ENCODE measurements at places on chromosomes 2 and 18. TPM values are rescaled to one million over a fixed set of nuclear protein-coding genes. Genes with fewer than 3 reads are reported as not detected.
A peak's percentile ranks its signal among the peaks of the same experiment; 100 is the strongest.

GPR35 gene
- 14.5 TPM for polyA plus RNA-seq

SKOR2 gene
- polyA plus RNA-seq = not detected

GPR155 gene
- 1.9 TPM for polyA plus RNA-seq

CCDC68 gene
- 1.9 TPM for polyA plus RNA-seq

SLC14A1 gene
- 11.4 TPM for polyA plus RNA-seq

CNTNAP5 gene
- polyA plus RNA-seq = not detected

UPP2 gene
- polyA plus RNA-seq = not detected

SERPINB11 gene
- polyA plus RNA-seq = not detected

KCNS3 gene
- 15.0 TPM for polyA plus RNA-seq

SLC5A6 gene
- polyA plus RNA-seq = 16.4 TPM

GRCh38 chr2:179237209-179237946 is 27.3 kb downstream of the SESTD1 start:
- DNase-seq = no peak

- peak; percentile 71 for DNase-seq
Measured at GRCh38 chr2:239583171-239583878, 182.5 kb upstream of the HDAC4 start.

GRCh38 chr2:230737791-230738226 is 25.2 kb downstream of the CAB39 start:
- no peak for DNase-seq

DNA sequence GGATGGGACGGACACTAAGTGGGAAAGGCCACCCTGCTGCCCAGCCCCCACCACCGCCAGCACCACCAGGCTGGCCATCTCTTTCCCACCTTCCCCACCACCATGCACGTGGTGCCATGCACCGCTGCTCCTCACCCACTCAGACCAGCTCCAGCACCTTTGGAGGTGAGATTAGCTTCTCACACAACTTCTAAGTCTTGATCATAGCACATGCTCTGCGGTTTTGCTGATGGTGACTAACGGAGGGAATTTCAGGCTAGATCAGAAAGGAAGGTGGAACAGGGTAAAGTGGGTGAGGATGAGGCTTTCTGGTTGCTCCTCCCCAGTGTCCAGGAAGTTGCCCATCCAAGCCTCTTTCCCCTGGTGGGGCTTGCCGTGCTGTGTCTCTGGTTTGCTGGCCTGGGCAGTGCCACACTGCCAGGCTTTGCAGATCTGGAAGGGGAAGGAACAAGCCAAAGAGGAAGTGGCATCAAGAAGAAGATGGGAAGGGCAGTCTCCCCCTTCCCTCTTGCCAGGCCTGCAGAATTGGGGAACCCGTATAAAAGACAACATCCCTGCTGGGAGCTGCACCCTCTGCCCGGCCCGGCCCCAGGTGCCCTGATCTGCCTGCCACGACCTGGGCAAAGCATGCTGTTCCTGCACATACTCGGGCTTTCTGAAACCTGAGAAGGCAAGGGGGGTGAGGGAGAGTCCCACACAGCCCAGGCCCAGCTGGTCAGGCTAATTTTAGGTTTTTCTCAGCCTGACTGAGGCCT is 44.3 kb upstream of the CAB39 start:
- peak; percentile 80 for DNase-seq

DNA sequence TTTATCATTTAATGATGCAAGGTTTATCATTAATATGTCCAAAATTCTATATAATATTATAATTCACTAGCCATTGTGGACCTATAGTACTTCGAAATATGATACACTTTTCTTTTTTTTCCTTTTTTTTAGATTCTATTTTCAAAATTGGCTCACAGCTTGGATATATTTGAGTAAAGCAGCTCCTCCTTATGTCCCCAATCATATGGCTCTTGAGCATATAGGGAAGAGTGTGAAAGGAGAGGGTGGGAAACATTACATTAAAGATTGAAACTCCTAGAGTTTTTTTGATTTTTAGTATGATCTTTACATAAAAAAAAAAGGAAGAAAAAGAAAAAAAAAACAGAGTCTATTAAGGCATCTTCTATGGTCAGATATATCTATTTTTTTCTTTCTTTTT is 457.9 kb downstream of the RIT2 start:
- no peak for DNase-seq

- no peak for DNase-seq
Measured at GRCh38 chr2:68235090-68235489, 17.2 kb downstream of the PPP3R1 start.

- DNase-seq = no peak
Measured at GRCh38 chr18:40921845-40922629, 1033.0 kb upstream of the PIK3C3 start.

GRCh38 chr2:138058427-138058826 is 94.2 kb downstream of the HNMT start:
- DNase-seq = no peak

DNA sequence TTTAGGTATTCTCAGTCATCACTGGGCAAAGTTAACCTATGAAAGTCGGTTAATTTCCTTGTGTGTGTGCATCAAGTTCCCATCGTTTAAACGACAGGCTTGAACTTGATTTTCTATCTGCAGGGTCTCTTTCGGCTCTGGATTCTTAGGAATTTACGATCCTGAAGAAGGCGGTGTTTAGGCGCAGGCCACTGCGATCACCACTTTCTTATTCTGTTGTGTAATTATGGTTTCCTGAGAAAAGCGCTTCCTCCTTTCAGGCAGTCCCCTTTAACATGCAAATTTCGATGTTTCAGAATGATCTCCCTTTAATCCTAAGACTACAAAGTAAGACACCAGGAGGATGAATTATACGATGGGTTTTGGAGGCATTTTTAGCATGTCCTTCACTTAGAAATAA is 27.9 kb upstream of the MBP start:
- no peak for DNase-seq

DNA sequence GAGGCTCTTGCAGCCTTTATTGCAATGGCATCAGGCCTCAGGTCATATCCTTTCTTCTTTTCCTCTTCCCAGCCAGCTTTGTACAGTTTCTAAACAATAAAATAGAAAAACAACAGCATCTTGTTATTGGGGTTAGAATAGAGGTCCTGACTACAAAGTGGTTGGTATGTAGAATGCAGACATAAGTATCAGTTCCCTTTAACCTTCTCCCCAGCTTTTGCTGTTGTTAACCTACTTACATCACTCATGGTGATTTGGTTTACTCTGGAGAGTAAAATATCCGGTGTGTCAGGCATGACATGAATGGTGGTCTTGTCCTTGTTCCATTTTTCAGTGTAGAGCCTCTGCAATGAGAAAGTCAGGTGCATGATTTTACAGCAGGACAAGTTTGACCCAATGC is 69.8 kb downstream of the NEB start:
- no peak for DNase-seq

DNA sequence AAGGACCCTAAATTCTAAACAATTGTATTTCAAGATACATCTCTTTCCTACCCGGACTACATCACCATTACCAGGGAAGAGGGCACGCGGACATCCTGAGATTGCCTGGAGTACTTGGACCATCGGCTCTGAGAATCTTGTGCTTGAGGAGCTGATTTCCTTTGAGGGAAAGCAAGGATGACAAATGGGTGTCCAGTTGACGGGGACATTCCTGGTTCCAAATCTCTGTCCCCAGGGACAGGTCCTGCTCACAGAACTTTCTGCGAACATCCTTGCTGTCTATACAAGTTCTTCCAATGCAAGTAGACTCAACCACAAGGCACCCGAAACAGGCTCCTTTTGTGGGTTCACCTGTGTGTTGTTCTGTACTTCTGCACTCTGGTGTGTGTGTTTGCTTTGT is 289.5 kb upstream of the MYT1L start:
- no peak for DNase-seq

- DNase-seq = no peak
Measured at GRCh38 chr2:121906170-121906569, 150.7 kb downstream of the TSN start.

- DNase-seq = no peak
Measured at GRCh38 chr2:127081826-127082633, 24.9 kb downstream of the BIN1 start.

DNA sequence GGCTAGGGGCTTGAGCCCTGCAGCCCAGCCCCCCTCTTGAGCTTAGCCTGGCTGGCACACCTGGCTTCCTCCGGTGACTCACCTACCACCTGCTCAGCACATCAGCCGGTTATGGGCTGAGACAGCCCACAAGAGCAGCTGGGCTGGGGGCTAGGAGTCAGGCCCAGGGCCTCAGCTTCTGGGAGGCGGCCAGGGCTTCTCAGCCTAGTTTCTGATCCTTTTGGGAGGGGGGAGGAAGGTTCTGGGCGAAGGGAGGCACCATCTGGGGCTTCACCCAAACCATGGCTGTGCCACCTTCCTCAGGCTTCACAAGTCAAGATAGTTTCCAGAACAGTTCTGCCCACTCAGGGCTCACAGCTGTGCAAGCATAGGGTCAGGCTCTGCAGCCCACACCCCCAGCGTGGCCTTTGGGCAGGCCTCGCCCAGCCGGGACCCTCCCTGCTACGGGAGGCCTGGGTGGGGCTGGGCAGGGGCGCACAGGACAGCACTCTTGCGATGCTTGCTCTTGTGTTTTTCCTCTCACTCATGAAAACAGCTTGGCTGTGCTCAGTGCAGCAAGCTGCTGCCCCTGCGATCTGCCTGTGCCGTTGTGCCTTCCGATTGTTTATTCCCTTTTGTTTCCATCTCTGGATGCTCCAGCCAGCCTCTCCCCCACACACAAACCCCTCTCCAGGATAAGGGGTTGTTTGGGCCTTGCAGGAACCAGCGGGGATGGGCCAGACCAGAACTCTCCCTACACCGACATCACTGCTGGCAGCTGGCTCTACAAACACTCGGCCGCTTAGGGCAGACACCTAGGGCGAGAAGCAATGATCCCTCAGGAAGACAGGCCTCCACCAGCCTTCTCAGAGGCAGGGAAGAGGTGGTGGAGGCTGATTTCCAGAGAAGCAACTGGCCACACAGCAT is 26.1 kb upstream of the SEMA4C start:
- DNase-seq = no peak

DNA sequence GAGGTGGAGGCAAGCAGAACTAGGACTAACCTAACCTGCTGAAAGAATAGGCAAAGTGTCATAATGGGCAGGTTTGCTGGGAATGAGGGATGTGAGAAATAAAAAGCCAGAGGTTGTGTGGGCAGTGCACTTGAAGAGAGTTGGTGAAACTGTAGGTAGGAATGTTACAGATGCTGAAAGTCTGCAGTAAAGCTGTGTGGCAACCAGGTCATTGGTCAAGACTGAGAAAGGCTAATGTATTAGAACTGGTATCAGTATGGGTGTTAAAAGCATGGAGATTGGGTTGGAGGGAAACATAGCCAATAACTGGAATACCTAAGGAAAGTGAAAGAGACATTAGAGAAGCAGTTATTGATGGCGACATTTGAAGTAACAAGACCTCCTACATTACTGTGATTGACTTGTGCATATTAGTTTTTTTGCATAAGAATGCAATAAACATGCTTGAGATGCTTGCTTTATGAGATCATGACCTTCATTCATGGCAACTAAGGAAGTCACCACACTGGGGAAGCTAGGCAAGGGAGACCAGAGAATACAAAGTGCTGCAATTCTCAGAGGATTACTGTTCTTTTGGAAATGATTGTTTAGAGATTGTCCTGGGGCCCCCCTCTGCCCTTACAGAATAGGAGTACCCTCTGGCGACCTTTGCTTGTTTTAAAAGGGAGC is 11.8 kb downstream of the GULP1 start:
- no peak for DNase-seq

GRCh38 chr18:34467058-34467457 is 242.3 kb upstream of the NOL4 start:
- DNase-seq = no peak

DNA sequence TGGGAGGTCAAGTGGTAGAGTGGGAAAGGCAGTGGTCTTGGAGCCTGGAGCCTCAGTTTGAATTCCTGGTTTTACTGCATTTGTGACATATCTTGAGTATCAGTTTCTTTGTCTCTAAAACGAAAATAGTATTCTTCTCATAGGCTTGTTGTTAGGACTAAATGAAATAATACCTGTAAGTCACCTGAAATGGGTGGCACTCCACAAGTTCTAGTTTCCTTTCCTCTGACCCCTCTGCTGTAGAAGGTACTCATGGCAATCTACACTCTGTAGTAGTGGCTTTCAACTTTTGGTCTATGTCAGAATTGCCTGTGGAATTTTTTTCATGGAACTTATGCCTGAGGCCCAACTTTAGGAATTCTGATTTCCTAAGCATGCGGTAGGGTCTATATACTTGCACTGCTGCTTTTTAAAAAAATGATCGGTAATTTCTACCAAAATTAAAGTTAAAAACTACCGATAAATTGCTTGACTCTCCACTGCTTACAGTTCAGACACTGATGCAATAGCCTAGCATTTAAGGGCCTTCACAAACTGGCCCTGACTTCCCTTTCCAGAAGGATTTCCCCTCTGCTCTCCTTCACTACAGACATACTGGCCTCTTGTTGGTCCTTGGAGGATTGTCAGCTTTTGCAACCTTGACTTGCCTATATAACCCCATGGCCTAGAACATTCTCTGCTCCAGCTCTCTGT is 47.2 kb downstream of the PLEK start:
- DNase-seq = no peak

DNA sequence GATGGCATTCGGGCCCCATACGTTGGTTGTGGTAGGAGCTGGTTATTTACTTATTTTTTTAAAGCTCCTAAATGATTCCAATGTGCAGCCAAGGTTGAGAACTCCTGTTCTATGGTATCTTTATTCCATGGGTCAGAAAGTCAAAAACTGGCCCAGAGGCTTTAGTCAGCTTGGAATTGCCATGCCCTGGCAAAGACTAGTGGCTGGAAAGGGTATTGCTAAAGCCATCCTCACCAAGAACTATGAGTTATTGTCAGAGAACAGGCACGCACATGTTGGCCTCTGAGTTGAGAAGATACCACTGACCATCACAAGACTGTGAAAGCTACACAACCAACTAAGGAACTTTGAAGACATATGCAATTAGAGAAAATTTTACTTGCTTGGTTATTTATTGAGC is 47.9 kb upstream of the ACMSD start:
- DNase-seq = no peak

GRCh38 chr2:241854342-241855244 is 4.1 kb downstream of the PDCD1 start:
- peak; percentile 40 for DNase-seq

- no peak for DNase-seq
Measured at GRCh38 chr2:196944570-196944969, 18.1 kb upstream of the PGAP1 start.

- DNase-seq = no peak
Measured at GRCh38 chr2:168525020-168525419, 68.9 kb downstream of the CERS6 start.
